ENCODE measurements at places on chromosomes 2 and 18. TPM values are rescaled to one million over a fixed set of nuclear protein-coding genes. Genes with fewer than 3 reads are reported as not detected.

BMP10 gene
- not detected for total RNA-seq

REG3A gene
- total RNA-seq = not detected

DNA sequence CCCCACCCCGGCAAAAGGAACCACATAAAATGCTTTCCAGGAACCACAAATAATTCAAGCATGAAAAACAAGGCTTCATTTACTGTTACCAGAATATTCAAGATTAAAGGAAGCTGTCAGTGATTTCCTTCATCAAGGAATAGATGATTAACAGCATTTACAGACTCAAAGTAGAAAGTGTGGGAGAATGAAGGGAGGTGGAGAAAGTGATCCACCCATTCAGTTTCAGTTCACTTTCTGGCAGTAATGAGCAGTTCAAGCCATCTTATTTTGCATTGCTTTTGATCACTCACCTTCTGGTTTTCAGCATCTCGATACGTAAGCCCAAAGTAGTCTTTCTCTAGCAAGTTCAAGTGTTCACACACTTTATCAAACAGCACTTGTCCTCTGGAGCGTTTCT is 99.0 kb downstream of the EPB41L3 start:
- no peak for DNase-seq

DNA sequence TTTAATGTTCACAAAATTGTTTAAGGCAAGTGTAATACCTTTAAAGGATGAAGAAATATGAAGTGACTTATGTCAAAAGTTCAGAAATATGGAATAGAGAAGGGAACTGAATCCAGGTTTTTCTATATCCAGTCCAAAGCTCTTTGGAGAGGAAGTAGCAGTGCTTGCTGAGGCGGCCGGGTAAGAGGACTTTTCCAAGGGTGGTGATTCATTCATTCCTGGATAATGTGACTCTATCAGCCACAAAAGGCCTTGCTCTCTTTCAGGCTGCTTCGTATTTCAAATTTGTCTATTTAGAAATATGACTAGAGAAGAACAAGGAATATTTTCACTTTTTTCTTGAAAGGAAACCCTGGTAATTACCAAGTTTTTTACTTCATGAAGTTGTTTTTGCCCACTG is 830.1 kb upstream of the ZEB2 start:
- no peak for DNase-seq

All from thyroid gland (tissue), 4 donors.